Tibial artery (tissue), 4 donors: ENCODE measurements at places on chromosomes 2 and 18.

- DNase-seq, result no peak
Observed at GRCh38 chr18:42255908-42256765, 301.1 kb downstream of the PIK3C3 start.

DNA sequence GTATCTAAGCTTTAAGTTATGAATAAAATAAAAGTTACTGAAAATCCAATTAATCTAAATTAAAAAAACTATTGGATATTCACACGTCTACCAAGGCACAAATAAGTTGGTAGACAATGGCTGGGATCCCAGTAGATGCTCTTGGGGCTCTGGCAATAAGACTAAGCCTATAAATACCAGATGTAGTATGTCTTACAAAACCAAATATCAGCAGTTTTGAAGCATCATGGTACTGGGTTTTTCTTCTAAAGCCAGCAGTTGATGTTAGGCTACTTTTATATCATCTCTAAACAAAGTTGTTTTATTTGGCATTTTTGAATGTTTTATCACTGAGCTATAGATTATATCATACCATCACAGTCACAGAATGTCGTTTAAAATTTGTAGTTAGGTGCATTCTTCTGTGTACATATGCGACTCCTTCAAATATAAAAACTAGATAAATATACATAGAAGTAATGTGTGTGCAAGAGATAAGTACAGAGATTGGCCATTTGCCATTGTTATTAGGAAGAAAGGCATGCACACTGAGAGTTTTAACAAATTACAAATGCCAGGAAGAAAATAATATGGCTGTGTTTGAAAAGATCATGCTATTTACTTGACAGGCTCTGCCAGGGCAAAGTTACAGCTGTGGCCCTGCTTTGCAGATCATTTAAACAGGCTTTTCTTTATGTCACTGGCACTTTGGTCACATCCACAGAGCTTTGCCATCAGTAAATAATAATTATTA, 21.6 kb upstream of the TMEM17 start:
- no peak for DNase-seq

DNA sequence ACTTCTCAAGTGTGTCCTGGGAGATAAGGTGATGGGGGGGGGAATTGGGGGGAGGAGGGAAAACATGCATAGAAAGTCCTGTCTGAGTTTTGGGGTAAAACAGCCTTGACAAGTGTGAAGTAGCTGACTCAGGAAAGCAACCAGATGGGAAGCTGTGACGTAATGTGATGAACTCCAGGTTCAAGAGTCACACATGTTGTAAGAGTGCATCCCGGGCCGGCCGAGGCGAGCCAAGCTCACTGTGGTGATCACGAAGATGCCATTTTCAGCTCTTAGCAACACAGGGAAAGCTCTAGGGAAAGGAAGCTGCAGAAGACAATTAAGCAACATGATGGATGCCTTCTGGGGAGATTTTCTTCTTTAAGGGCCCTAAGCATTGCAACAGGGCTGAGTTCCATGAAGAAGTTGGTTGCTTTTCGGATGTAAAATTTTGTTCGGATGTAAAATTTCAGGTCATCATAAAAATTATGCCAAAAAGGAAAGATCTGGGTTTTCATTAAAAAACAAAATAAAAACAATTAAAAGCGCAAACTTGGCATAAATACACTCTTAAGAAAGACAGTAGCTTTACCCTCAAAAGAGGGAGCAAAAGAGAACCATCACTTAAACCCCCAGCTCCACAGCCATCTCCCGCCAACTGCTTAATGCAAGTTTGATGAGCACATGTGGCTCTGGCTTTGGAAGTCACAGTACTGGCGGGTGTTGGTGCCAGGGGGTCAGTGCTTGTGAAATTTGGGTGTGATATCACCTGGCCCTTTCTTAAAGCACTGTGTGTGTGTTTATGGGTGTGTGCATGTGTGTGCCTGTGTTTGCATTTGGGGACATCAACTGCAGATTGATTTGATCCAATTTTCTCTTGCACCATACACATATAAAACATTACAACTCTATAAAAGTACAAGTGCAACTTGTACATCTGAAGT, 19.1 kb downstream of the SERTAD2 start:
- no peak for DNase-seq

DNA sequence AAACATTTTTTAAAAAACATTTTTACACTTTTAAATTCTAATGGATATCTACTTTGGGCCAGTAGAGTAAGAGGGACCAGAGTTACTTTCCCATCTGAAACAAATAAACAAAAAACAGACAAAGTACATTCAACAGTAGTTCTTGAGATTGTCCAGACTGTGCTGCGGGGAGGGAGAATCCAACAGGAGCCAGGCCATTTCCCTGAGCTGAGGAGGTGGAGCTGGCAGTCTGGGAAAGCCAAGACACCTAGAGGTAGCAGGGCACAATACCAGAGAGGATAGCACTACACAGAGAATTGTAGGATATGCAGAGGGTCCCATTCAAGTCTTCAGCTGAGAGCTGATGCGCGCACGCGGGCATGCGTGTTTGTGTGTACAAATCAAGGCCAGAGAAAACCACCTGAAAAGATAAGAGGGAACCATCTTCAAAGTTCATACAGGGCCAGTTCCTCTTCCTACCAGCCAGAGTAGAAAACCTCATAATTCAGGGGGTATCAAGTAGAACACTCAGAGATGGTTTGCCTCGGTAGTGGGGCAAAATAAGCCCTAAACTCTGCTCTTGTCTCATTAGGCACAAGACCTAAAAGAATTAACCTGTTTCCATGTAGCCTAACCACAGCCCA, 44.0 kb downstream of the PTRHD1 start:
- DNase-seq, result no peak

GRCh38 chr2:16726577-16726976, 60.9 kb upstream of the CYRIA start:
- DNase-seq, result no peak

DNA sequence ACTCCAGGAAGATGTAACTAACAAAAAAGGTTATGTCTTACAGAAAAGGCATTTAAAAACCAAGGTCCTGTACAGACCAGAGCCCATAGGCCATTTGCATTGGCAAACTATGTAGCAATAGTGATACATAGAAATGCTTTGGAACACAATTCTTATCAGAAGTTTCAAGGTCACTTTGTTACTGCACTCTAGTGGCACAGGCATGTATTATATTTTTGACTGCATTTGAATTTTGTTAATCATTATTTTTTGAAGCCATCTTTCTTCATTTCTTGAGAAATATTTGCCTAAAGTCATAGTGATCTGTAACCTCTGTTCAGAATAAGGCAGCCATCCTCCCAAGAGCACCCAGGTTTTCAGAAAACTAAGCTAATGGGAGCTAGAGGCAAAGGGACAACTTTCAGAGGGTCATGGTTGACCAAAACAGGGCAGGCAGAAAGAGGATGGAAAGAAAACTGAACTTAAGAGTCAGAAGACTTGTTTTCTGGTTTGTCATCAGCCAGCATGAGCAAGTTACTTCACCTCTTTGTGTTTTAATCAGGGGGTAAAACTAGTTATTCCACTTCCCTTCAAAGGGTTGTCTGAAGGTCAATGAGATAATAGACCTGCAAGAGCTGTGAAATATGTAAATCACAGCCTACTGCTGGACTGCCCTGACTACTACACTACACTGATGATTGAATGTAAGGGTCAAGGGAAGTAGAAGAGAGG, 41.5 kb downstream of the SLC38A11 start:
- DNase-seq, result no peak

- no peak for DNase-seq
Observed at GRCh38 chr2:47297767-47298425, 105.1 kb upstream of the MSH2 start.

- DNase-seq, result no peak
Observed at GRCh38 chr2:59276033-59276432, 1034.9 kb upstream of the FANCL start.
